NCI-H1105 treated with DMSO at 0.1 percent for 48 hours (cell line): ENCODE measurements at places on chromosomes 7 and 10.

- no peak for DNase-seq
Observed at GRCh38 chr10:37667736-37668135, 189.7 kb downstream of the ZNF248 start.

- DNase-seq: no peak
Observed at GRCh38 chr7:12821746-12822145, 134.3 kb downstream of the ARL4A start.

DNA sequence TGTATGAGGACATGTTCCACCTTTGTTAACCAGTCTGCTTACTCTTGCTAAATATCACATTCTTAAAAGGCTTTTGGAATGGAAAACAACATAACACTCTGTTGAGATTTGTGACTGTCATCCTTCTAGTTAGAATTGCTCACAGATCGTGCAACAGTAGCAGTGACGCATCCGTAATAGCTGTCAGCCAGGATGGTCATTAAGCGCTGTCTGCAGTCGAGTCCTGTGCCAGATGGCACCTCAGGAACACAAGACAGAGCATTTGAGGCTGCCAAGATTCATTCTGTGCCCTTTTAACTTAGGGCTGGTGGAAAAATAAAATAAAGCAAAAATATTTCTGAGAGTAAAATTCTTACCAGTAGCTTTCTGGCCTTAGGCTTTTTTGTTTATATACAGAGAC is 348.6 kb downstream of the ANKRD7 start:
- no peak for DNase-seq

DNA sequence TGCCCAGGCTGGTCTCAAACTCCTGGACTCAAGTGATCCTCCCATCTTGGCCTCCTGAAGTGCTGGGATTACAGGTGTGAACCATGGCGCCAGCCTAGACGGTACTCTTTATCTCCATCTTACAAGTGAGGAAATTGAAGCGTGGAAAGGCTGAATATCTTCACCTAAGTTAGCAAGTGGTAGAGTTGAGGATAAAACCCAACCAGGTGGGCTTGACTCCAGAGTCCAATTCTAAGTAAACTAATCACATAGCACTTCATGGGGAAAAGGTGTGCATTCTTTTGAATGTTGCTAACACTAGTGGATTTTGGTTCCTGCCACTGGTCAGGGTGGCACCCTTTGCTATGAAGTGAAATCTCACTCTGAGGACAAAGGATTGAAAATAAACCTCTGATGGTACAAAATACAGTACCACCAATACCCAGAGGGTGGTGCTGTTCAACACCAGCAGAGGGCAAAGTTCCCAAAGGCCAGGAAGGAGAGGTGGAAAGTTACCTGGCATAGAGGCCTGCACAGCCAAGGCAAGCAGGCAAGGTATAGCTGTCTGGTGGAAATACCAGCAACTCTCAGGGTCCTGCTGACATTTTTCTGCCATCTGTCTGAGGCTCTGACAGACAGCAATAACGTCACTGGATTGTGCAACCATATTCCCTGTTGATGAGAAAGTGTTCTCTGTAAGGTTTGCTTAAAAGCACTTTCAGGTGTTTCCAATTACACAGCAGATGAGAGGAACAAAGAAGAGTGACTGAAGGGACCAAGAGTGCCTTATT is 17.6 kb downstream of the ZDHHC16 start:
- peak; percentile 50 for DNase-seq

DNA sequence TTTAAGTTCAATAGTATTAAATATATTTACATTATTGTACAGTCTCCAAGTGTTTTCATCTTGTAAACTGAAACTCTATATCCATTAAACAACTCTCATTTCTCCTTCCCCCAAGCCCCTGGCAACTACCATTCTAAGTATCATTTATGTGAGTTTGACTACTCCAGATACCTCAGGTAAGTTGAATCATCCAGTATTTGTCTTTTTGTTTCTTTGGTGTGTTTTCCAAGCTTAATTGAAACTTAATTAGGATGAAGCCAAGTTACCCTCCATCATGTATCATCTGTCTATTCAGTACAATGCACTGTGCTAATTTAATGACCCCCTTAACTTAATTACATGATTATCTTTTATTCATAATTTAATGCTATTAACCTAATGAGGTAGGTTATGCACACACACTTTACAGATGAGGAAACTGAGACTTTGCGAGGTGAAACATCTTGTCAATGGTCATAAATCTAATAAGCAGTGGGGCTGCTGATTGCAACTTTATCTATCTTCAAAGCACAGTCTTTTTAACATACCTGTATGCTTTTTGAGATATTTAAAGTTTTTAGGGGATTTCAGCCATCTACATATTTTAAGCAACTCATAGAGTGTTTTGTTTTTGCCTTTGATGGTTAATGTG is 663 bp downstream of the MACC1 start:
- DNase-seq: peak; percentile 21

DNA sequence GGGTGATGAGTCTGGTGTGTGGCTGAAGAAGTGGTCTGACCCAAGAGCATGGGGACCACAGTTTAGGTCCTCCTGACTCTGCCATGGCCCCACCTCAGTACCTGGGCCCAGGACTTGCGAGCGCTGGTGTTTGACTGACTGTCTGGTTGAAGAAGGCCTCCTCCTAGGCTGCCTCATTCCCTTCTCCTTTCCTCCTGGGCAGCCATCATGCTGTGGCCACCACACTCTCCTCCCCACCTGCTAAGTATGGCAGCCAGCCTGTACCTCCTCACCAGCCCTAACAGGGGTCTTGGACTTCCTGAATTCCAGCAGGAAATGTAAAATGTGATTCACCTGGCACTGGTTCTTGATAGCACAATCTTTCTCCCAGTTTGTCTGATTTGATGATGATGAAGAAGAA is 156.8 kb upstream of the GPR26 start:
- DNase-seq: no peak

- DNase-seq: no peak
Observed at GRCh38 chr7:32560075-32560474, 64.8 kb downstream of the AVL9 start.

DNA sequence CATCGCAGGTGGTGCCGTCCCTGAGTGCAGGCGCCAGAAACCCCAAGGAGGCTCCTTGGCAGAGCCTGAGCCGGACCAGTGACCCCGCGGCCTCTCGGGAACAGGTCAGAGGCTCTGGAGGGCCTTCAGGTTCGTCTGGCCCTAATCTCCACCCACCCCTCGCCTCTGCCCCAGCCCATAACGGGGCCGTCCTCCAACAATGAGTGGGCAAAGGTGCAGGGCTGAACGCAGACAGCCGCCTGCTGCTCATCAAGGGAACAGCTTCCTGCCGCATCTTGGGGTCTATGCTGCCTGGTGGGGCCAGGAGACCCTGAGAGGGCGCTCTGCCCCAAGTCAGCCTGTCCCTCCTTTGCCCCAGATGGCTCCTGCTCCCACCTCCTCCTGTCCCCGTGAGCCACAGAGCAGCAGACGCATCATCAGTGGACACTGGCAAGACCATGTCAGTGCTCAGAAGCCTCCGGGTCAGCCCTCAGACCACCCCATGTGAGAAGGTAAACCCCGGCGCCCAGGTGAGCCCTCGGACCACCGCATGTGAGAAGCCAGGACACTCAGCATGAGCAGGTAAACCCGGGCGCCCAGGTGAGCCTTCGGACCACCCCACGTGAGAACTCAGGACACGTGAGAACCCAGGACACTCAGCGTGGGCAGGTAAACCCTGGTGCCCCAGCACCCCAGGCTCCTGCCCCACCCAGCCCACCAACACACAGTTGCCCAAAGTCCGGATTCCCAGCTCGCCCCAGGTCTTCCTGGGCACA is 142.0 kb downstream of the PTPRN2 start:
- DNase-seq: no peak

GRCh38 chr7:40937879-40938278 is 765.0 kb downstream of the INHBA start:
- no peak for DNase-seq

DNA sequence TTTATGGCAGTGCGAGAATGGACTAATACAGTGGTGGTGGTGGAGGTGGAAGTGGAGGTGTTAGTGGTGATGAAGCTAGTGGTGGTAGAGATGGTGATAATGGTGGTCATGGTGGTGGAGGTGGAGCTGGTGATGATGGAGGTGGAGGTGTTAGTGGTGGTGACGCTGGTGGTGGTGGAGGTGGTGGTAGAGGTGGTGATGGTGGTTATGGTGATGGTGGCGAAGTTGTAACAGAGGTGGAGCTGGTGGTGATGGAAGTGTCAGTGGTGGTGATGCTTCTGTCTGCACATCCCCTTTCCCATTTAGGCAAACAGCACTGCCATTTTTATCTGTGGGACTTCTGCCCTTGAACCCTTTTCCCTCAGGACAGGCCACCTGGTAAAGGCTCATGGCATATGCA is 7.4 kb upstream of the PTPRN2 start:
- no peak for DNase-seq

DNA sequence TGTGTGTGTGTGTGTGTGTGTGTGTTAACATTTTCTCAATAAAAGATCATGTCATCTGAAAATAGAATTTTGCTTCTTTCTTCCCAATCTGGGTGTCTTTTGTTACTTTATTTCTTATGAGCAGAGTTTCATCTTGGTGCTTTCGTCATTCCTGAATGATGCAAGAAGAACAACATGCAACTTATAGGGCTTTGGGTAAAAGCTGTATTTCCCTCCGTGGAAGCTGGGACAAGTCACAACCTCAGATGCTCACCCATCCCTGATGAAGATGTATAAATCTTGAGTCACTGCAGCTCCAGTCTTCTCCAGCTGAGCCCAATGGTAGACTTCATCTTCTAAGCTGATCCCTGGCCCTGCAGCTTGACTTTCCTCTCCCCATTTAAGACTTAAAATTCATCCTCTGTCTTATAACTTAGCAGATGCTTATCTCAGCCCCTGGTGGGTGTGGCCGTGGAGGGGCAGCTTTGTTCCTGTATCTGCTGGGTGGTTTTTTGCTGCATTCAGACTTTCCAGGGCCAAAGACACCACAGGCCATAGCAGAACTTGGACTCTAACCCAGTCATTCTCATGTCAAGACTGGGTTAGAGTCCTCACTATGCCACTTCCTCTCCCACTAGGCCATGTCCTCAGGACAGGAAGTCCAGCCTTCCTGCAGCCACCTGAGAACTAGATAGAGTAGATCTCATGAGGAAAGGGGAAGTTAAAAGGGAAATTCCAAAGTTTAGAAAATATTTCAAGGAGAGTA is 356.4 kb downstream of the TNS3 start:
- no peak for DNase-seq

- no peak for DNase-seq
Observed at GRCh38 chr10:111856631-111857030, 326.9 kb downstream of the GPAM start.

DNA sequence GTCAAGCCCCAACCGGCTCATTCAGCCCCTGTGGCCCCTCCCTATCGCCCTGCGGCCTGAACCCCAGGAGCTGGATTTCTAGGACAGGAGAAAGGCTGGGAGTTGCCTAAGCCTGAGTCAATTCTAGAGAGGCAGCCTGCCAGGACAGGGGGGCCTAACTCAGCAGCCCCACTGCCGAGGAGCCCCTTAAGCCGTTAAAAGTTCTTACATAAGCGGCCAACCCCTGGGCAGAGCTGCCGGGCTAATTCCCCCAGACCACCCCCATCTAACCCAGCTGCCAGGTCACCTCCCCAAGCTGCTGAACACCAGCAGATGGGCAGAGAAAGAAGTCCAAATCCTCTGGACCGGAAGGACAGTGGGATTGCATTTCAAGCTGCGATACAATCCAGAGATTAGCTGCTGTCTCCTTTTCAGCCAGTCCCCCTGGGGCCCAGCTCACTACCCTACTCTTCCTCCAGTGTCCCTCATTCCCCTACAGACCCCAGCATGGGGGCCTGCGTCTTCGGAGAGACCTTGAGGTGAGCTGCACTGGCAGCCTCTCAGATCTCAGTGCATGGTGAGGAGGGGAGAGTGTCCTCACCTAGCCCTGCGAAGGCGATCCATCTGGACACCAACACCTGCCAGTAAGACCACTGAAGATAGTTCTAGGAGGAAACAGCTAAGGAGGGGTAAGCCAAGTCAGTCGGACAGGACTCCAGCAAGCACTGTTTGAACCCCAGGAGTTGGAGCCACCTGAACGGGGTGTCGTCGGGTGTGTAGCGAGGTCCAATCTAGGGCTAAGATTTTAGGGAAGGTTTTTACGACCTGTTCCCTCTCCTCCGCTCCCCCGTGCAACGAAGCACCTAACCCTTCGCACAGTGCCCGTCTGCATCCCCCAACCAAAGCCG is 830 bp downstream of the IMPDH1 start:
- no peak for DNase-seq

DNA sequence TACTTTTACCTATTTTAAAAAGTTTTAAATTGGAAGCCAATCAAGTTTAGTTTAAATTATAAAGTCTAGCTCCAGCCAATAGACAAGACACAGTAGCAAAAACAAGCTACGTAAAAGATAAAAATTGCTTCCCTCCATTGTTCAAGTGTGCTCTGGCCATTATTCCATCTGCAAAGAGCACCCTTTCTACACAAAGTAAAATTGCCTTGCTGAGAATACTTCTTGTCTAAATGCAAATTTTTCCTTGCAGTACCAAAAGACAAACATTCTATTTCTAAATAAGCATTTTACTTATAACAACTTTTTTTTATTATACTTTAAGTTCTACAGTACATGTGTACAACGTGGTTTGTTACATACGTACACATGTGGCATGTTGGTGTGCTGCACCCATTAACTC is 75.9 kb upstream of the ZNF746 start:
- DNase-seq: no peak

- DNase-seq: no peak
Observed at GRCh38 chr10:95513008-95513589, 48.1 kb downstream of the SORBS1 start.

- no peak for DNase-seq
Observed at GRCh38 chr7:132004529-132004928, 448.1 kb upstream of the PODXL start.

DNA sequence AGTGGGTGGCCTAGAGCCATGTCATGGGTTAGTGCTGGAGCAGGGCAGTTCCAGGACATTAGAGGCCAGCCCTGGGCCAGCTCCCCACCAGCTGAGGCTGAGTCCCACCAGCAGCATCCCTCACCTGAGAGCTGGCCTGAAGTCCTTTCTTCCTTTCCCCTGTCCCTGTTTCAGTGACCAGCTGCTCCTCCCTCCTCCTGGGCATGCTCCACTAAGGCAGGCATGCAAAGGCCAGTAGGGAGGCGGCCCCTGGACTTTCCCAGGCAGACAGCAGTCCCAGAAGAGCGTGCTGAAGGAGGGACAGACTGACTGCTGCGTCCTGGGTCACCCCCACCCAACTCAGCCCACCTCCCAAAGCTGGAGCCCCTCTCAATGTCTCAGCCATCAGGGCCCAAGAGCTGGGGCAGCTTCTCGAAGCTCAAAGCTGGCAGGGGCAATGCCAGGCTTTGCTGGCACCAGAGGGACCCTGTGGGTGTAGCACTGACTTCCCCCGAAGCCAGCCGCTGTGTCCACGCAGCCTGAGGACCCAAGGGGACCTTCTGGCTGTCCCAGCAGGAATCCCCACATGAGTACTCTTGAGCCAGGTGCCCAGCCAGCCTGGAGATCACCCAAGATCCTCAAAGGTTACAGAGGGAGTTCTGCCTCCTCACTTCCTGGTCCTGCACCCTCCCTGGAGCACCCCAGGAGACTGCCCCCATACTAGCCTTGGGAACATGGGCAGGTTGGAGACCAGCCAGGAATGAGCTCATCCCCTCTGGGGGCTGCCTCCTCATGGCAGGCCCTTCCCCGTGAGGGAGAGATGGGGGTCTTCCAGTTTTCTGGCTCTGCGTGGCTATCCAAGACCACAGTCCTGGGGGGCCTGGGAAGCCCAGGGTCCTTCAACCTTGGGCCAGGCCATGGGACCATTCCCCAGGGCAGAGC is 35.2 kb upstream of the RET start:
- no peak for DNase-seq
